Activated gamma-delta T cell treated with Interleukin-2 at 50 U/mL for 16 hours (primary cell): ENCODE measurements at places on chromosomes 12 and 14.

DNA sequence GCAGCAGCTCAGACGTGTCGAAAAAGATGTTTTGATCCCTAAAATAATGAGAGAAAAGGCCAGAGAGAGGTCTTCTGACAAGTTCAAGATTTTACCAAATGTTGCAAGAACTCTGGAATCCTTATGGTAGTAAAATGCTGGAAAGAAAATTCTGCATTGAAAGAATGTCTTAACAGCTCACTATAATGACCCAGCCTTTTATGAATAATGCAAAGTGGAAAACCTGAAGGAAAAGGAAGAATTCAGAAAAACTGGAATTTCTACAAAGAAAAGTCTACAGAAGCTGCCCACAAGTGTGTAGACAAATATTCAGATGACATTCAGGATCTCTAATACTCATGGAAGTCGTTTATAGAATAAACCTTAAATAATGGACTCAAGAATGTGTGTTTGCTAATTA, 1.8 kb upstream of the CCDC88C start:
- DNase-seq = no peak

DNA sequence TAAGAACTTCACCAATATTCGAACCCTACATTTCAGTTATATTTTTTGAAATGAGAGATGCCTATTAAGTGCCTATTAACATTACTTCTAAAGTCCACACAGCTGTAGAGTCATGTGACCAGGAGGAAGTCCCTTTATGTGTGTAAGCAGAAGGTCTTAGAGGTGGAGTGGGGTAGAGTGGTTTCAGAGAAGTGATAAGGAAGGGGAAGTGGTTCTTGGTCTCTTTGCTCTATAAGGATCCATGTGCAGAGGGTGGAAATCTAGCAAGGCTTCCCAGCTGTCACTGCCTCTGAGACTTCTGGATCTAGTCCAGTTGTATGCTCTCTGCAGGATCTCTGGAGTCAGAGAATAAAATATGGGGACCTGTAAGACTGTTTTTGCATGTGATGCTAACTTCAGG, 673.9 kb downstream of the FLRT2 start:
- DNase-seq = no peak

DNA sequence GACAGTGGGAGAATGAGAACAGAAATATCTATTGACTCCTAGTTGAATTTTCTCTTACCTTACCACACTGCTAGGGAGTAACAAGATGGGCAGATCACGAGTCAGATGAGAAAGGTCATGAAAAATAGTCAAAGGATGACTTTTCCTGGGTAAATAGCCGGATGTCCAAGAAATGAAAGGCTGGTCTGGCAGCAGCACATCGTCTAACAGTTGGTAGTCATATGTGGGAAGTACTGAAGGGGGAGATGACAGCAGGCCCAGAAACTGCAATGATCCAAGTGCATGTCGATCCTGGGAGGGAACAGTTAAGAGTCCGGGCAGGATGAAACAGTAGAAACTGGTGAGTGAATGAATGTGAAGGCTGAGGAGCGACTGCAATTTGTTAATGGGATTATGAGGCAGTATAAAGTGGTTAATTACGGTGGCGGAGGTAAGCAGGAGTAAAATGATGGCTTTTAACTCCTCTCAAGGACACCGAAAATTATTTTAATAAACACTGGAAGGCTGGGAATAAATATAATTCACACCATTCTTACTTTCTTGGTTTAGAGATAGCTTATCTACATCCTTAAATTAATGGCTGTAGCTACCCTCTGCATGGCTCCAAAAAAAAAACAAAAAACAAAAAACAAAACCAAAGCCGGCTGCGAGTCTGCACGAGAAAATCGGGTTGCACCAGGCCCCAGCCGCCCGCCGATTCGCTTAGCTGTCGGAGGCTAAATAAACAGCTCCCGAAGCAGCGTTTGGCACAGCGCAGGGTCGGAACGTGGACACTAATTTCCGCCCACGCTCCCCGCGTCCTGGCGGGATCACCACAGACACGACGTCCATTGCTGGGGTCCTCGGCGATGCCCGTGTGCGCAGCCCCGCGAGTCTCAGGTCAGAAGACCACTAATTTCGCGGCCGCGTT, 1.0 kb upstream of the ERC1 start:
- peak; percentile 33 for DNase-seq

- no peak for DNase-seq
Observed at GRCh38 chr14:74535756-74536325, 42.3 kb downstream of the ISCA2 start.

- DNase-seq = no peak
Observed at GRCh38 chr14:77377502-77377844, 294 bp downstream of the SAMD15 start.

DNA sequence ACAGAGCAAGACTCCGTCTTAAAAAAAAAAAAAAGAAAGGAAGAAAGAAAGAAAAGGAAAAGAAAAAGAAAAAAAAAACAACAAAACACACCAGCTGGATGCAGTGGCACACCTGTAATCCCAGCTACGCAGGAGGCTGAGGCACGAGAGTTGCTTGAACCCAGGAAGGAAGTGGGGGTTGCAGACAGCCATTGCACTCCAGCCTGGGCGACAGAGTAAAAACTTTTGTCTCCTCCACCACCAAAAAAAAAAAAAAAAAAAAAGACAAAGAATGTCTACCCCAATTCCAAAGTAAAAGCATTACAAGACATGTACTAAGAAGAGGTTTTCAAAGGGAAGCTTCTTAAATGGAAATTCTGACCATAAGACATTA, 53.4 kb downstream of the HNRNPC start:
- no peak for DNase-seq

DNA sequence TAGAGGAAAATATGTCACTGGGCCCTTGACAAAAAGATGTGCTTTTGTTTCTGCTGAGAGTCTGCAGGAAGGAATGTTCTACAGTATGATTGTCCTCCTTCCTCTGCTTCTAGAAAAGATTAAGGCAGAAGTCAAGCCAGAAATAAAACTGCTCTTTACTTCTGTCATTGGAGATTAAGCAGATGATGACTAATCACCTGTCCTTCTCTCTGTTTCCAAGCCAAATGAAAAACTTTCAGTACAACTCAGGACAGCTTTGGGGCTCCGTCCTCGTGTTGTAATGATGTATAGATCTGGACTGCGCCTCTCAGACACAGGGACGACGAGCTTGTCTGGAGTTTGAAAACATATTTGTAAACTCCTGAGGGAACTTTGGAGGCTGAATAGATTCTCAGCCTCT, 159.3 kb downstream of the DYRK2 start:
- no peak for DNase-seq

- DNase-seq = no peak
Observed at GRCh38 chr12:77599782-77600467, 230.8 kb upstream of the NAV3 start.
